Activated CD8-positive, alpha-beta memory T cell treated with anti-CD3 and anti-CD28 coated beads, Interleukin-2, amount 50 U/mL, for 48 hours (primary cell): ENCODE measurements at places on chromosomes 16 and 17.

- no peak for DNase-seq
Observed at GRCh38 chr16:49013727-49014080, 267.9 kb downstream of the CBLN1 start.

DNA sequence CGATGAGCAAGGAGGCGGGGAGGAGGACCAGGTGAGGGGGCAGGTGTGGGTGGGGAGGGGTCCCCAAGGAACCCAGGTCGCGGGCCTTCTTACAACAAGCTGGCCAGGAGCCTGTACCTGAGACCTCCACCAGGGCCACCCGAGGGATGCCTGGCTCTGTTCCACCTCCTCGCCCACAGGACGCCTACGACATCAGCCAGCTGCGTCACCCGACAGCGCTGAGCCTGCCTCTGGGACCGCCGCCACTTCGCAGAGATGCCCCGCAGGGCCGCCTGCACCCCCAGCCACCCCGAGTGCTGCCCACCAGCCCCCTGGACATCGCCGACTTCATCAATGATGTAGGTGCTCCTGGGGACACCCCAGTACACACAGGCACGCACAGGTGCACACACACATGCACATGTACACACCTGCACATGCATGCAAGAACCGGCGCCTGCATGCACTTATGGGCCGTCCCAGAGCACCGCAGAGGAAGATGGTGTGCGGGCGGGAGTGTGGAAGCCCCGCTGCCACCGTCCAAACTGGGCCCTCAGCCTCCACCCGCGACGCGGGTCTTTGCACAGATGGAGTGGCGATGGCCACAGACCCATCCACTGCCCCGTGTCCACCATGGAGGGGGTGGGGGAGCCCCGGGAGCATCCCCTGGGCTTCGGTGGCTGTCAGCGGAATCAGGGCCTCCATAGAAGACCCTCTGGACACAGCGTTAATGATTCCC is 6.6 kb downstream of the SLC22A31 start:
- DNase-seq: no peak

- no peak for DNase-seq
Observed at GRCh38 chr17:37801171-37801570, 56.3 kb upstream of the HNF1B start.

GRCh38 chr16:46573008-46573833 is 48.0 kb downstream of the SHCBP1 start:
- DNase-seq: no peak

GRCh38 chr17:39026980-39027451 is 59.8 kb upstream of the FBXO47 start:
- DNase-seq: peak; percentile 62

DNA sequence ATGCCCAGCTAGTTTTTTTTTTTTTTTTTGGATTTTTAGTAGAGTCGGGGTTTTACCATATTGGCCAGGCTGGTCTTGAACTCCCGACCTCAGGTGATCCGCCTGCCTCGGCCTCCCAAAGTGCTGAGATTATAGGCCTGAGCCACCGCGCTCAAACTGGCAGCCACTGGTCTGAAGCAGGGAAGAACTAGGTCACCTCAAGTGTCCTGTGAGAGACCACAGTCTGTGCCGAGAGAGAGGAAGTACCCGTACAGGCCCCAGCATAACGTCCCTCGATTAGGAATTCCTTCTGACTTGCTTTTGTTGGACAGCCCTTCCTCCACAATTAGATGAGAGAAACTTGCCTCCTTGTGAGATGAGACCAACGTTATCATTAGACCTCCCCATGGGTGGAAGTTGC is 13.7 kb upstream of the CD300E start:
- no peak for DNase-seq

DNA sequence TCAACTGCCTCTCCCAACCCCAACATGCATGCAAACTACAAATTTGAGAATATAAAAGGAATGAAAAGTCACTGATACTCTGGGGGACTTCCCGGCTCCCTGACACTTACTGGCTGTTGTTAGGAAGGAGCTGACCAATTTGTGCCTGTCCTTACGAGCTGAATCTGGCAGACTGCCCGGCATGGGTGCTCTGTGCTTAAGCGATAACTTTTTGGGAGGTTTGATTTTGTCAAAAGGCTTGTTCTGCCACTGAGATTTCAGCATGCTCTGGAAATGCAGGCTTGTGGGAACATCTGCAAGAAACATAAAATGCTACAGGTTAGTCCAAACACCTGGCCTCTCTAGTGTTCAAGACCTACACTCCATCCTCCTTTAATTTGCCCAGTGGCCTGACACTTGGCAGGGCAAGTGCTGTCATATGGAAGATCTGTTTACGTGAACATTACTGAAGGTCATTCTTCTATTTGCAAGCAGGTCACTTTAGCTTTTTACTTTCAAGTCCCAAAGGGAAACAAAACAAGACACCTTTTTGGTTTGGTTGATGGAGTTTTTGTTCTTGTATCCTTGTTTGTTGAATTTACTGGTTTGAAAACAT is 40.6 kb downstream of the STH start:
- DNase-seq: no peak

GRCh38 chr17:77320044-77320440 is 179.3 kb downstream of the SEC14L1 start:
- DNase-seq: no peak

DNA sequence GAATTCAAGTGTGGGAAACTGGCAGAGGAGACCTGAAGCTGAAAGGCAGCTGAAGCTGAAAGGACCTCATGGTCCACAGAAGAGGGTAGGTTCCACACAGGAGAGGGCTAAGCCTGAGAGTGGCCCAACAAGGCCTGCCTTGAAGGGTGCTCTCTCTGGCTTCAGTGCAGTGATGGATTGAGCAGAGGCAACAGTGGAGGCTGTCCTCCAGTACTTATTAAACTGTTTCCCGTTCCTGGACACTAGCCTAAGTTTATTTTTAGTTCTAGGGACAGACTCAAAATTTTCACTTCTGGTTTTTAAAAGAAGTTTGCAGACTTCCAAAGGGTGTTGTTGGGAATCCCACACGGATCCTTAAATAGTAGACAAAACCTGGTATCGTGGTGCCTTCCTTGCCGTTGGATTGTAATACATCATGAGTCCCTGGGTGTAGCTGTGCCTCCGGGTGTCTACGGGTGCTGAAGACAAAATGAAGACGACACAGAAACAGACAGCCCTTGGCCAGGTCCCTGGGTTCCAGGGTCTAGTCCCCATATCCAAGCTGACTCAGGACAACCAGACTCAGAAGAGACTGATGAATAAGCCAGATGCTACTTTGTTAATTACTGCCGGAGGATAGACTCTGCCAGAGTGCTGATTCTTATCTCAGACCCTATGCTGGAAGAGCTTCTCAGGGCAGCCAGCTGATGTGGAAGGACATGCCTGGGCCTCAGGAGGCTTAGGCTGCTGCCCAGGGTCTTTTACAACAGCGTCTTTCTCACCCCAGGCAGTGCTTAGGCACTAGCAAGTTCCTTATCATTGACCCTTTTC is 7.1 kb upstream of the CMTM4 start:
- DNase-seq: no peak

- no peak for DNase-seq
Observed at GRCh38 chr16:79767421-79768275, 167.1 kb upstream of the MAF start.

DNA sequence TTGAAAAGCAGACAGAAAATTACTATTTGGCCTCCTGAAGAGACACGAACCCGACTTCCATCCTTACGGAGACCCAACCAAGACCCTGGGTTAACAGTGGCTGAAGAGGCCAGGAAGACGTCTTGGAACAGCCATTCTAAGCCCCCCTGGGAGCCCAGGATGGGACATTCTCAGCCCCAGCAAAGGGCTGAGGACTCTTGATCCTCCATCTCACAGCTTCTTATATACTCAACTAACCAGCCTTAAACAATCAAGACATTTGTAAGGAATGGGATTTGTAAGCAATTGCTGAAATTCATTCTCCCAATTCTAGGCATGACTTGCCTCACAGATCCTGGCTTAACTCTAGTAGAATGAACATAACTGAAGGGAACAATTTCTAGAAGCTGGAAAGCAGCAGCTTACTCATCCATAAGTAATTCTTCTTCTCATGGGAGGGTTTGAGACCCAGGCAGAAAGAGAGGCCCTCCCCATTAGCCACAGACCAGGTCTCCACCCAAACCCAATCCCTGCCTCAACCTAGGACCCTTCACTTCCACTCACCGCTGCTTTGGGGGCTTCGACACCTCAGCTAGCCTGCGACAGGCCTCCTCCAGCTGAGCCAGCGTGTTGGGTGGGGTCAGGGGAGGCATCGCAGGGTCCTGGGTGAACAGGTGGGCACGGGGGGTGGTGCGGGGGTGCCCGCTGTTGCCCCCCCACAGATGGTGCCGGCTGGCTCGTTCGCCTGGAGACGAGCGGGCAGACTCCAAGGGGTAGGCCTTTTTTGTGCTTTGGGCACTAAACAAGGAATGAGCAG is 25.5 kb downstream of the AXIN2 start:
- DNase-seq: no peak

- no peak for DNase-seq
Observed at GRCh38 chr17:9355846-9356245, 219.8 kb downstream of the STX8 start.

DNA sequence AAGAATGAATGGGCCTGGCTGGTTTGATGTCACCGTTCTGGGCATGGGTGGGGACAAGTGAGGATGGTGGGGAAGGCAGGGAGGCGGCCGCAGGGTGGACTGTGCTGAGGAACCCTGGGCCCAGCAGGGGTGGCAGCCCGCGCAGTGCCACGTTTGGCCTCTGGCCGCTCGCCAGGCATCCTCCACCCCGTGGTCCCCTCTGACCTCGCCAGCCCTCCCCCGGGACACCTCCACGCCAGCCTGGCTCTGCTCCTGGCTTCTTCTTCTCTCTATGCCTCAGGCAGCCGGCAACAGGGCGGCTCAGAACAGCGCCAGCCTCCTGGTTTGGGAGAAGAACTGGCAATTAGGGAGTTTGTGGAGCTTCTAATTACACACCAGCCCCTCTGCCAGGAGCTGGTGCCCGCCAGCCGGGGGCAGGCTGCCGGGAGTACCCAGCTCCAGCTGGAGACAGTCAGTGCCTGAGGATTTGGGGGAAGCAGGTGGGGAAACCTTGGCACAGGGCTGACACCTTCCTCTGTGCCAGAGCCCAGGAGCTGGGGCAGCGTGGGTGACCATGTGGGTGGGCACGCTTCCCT is 6.5 kb upstream of the SERPINF1 start:
- DNase-seq: no peak

DNA sequence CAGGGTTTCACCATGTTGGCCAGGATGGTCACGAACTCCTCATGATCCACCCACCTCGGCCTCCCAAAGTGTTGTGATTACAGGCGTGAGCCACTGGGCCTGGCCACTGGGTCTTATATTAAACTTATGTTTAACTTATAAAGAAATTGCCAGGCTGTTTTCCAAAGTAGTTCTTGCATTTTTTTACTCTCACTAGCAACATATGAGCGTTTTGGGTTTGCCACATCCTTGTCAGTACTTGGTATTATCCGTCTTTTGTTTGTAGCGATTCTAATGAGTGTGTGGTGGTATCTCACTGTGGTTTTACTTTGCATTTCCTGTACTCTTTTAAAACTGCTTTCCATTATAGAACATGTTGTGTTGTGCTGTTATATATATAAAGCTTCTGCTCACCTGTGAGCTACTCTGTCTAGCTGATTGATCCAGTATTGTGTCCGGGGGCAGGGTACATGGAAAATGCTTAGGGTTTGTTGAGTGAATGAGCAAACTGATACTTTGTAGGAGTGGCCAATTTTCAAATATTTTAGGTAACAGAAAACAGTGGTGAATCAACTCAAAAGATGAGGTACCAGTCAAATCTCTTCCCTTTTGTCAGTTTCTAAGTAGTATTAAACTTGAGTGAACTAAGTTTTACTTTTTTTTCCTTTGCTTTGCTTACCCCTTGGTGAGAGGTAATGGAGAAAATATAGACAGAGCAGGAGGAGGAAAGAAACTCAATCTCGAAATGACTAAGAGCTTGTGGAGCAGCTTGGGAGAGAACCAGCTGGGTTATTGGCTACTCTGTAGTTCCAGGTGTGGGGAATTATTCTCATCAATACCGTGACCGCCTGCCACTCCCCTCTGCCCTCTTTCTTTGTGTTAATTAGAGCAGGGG is 75.8 kb downstream of the PITPNC1 start:
- no peak for DNase-seq

DNA sequence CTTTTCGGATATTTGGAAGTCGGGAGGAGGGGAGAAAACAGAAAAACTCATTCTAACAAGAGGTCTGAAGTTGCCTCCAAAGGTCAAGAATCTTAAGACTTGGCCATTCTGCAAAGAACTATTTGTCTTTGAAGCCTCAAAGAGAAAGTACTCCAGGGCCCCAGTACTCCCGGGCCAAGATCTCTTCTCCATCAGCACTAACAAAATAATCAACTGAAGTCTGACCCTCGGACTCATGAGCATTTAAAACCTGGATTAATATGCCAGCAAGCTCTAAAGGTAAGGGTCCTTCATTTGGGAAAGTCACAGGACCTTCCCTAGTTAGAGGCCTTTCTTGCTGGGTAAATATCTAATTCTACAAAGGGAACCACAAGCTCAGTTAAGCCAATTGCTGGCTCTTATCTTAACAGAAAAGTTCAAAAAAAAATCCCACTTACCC is 4.5 kb downstream of the AXIN2 start:
- DNase-seq: no peak

GRCh38 chr17:5115673-5116651 is at the start of gene USP6:
TSS of gene USP6 (plus strand) at chr17:5116032. CDS start at chr17:5130368, 14,336 bp downstream.
- peak; percentile 61 for DNase-seq

GRCh38 chr17:15516150-15516549 is 47.1 kb downstream of the TVP23C start:
- DNase-seq: no peak

DNA sequence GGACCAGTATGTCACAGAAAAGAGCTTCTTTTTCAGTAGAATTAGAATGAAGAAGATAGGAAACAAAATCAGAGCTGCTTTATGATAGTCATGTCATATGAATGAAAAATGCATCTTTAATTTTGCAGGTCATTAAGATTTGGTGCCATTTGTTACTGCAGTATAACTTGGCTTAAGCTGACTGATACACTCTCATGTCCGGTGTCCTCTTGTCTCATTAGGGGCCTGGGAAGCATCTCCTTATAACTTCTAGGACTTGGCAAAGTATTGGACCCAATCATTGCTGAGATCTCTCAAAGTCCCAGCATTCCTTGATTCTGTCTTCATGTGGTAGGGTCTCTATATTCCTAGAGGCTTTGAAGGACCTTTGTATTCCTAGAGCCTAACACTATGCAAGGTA is 559.4 kb downstream of the TOX3 start:
- DNase-seq: no peak

- no peak for DNase-seq
Observed at GRCh38 chr16:10879681-10880589, 2.9 kb downstream of the CIITA start.
